Activated T-helper 9 cell treated with anti-CD3 and anti-CD28 coated beads, Interleukin-2, amount 50 U/mL, for 16 hours (primary cell): ENCODE measurements at places on chromosomes 5 and 9.

GRCh38 chr5:31196309-31196708 is 2.8 kb downstream of the CDH6 start:
- no peak for DNase-seq

- DNase-seq: no peak
Measured at GRCh38 chr5:35117967-35118366, 70.2 kb upstream of the AGXT2 start.

- no peak for DNase-seq
Measured at GRCh38 chr5:174273325-174273724, 227.8 kb downstream of the NSG2 start.

DNA sequence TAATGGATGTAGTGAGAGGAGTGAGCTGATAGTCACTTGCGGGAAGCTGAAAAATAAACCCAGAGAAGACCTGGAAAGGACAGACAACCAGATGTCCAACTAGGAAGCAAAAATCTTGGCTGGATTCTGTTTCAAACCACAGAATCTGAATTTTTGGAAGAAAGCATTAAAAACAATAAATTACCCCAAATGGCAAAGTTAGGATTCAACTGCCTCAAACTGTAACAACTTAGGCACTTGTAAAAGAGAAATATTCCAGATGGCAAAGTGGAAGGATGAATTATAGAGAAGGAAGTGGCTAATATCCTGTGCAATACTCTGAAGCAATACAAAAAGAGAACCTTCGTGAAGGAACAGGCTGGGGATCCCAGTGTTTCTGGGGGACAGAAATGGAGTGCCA is 46.8 kb upstream of the SLIT3 start:
- no peak for DNase-seq

DNA sequence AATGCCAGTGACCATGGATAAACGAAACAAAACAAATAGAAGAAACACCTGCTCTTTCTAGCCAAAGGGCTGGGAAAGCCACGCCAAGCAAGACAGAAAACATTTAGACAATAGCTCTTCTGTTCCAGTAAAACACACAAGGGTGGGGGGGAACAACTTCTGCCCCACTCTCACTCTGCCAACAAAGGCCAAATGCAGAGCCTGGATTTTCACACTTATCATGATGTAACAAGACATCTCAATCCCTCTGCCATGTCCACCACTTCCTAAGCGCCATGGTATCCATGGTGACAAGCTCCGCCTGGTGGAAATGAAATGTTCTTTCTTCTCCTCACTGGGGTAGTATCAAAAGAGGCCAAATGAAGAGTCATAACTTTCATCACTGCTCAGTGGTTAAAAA is 60.6 kb downstream of the DRD1 start:
- DNase-seq: no peak

DNA sequence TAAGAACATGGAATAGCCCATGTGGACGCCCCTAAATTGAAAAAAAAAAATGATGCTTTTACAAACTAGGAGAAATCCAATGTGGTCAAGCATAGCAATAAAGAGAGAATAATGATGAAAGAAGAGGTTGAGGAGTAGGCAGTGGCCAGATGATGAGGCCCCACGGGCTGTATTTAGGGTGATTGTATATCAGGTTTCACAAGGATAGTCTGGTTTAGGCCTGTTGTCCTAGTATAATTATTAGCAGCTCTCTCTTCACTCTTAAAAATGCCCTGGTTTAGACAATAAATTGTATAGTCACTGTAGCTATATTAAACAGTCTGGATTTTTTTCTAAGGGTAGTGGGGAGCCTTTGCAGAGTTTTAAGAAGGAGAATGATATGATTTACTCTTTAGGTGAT is 102.4 kb upstream of the PRRC1 start:
- DNase-seq: no peak

- no peak for DNase-seq
Measured at GRCh38 chr9:88816141-88816540, 175.1 kb upstream of the S1PR3 start.

- no peak for DNase-seq
Measured at GRCh38 chr5:203246-203930, 12.1 kb downstream of the LRRC14B start.

- no peak for DNase-seq
Measured at GRCh38 chr5:118802335-118802734, 186.0 kb downstream of the DTWD2 start.

DNA sequence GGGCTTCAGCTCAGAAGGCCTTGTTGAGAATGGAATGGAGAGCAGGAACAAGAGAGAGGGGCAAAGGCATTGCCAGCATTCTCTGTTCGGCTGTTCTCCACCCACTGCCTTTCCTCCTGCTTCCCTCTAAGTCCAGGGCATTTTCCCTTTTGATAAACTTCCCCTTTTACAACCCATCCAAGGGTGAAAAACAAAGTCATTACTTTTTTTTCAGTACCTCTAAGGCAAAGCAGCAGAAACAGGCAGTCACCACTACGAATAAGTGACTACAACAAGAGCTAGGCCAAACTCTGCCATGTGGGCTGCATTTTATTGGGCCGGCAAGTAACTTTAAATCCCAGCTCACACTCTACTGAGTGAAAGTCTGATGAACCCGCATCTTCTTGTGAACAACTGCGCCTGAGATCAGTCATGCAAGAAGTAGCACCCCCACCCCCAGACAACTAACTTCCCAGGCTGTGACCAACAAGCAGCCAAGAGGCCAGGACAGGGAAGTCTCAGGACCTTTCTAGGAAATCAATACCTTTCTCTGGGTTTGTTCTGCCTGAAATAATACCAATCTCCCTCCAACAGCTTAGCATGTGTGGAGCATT is 13.1 kb downstream of the IL7R start:
- DNase-seq: no peak

GRCh38 chr9:12854221-12854620 is 79.4 kb downstream of the LURAP1L start:
- no peak for DNase-seq

- no peak for DNase-seq
Measured at GRCh38 chr9:77800924-77801551, 152.9 kb upstream of the GNA14 start.

DNA sequence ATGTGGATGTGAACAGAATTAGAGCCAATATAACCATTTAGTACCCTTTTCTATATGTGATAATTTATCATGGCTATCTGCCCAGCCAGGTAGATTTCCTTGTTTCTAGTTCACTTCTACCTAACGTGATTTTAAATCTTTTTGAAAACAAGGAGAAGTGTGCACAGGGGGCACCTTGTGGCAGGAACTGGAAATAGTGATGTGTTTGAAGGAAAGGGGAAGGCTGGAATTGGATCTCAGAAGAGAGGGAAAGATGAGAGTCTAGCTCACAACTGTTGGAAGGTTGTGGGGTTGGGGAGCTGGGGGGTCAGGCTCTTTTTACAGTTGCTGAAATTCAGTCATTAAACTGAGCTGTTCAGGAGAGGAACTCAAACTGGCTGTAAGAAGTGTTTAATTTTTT is 219.5 kb downstream of the KCTD16 start:
- no peak for DNase-seq

DNA sequence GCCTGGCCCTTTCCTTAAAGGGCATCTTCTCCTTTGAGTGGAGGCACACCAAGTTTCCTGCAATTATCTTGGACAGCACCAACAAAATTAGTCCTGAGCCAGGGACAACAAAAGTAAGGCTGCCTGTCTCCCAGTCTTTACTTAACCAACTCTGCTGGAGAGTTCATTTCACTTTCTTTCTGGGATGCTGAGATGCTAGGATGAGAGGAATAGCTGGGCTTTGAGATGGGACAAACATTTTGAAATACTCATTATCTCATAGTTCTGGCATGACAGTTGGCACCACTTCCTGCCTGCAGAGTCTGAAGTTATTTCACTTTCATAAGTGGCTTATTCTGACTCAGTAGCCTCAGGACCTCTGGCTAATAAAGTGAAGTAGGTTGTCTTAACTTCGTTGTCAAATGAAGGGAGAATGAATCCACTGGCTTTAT is 157.0 kb downstream of the C9orf152 start:
- DNase-seq: no peak
